ENCODE measurements at places on chromosomes 7 and 10.

DNA sequence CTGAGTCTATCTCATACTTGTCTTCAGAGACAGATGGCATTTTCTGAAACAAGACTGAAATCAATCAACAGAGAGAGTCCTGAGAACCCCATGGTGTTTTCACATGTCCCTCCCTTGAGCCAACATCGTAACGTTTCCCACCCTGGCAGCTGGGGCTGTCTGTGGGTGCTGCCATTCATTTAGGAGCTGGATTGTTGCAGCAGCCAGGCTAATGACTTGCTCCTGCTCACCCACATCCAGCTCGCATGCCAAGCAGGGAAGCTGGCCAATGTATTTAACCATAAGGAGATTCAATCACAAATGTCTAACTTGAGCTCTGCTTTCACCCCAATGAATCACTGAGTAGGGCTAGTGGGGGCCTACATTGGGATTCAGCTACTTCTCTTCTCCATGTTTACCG, 146.1 kb downstream of the ADRA2A start:
- no peak for DNase-seq

DNA sequence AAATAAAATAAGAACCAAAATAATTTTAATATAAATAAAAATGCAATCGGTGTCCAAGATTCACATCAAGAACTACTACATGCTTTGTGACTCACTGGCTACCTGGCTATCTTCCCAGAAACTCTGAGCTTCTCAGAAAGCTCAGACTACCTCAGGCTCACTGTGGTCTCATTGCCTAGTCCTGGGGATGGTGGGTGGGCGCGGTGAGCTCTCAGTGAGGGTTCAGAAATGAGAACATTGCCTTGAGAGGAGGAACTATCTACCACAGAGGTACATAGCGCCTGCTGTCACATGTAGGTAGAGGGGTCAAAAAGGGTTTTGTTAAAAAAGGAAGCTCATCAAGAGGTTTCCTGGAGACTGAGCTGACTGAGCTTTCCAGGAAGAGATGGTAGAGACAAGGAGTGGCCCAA, 108.0 kb downstream of the WDFY4 start:
- no peak for DNase-seq

DNA sequence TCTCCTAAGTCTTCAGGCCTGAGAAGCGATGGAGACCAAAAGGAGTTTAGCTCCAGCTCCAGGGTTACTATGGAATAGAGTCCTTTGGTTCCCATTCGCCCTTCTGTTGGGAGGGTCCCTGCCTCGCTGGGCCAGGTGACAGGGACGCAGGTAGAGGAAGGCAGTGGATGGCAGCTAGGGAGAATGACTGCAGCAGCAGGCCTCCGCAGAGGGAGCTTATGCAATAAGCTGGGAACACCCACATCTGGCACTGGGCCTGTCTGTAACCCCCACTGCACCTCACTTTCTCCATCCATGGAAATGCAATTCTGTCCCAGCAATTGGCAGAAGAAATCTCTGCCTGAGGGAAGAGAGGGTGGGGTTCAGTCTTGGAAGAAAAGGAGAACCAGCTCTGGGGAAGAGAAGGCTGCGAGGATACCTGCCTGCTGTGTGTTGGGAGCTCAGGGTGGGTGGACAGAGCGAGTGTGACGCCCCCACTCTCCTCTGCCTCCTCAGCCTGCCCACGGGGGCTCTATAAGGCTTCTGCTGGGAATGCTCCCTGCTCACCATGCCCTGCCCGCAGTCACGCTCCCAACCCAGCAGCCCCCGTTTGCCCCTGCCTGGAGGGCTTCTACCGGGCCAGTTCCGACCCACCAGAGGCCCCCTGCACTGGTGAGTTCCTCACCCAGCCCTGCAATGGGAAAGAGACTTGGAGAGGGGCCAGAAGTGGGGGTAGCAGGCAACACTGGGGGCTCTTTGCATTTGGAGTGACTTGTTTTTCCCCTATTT, 10.3 kb downstream of the EPHB6 start:
- no peak for DNase-seq

DNA sequence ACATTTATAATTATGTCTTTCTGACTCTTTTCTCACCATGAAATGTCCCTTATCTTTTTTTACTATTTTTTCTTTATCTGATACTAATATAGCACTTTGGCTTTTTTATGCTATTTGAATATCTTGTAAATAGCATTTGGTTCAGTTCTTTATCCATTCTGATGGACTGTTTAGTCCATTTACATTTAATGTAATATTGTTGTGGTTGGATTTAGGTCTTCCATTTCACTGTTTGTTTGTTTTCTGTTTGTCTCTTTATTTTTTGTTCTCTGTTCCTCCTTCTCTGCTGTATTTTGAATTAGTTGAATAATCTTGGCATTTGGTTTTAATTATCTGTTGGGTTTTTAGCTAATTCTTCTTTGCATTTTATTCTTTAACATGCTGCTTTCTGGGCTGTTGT, 89.8 kb downstream of the ANKIB1 start:
- DNase-seq = no peak

- no peak for DNase-seq
Measured at GRCh38 chr7:121940918-121941317, 68.0 kb downstream of the PTPRZ1 start.

GRCh38 chr10:100911472-100911871, 1.3 kb upstream of the SLF2 start:
- DNase-seq = no peak

- DNase-seq = peak; percentile 66
Measured at GRCh38 chr10:34498821-34499220, 316.3 kb downstream of the PARD3 start.

- DNase-seq = no peak
Measured at GRCh38 chr7:78159545-78159944, 361.0 kb downstream of the PHTF2 start.

GRCh38 chr7:107560898-107561516, 2.7 kb downstream of the COG5 start:
- no peak for DNase-seq

DNA sequence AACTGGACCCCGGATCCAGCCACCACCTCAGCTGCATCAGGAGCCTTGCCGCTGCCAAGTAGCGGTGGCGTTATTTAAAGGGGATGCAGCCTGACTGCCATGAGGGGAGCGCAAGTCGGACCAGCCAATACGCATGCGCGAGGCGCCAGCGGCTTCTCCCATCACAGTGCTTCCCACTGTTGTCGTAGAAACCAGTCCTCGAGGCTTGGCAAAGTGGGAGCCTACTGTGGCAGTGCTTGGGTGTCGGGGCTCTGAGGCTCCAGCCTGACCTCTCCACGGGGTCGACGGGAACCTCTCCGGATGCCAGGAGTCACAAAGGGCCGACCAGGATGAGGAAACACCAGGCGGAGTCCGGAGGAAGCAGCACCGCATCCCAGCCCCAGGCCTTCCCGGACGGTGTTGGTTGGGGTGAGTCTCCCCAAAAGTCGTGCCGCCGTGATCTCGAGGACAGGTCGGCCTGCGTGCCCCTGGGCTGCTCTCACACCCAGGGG, 369.6 kb downstream of the ZNF716 start:
- DNase-seq = no peak

- no peak for DNase-seq
Measured at GRCh38 chr7:2610898-2611297, 20.9 kb upstream of the TTYH3 start.

GRCh38 chr7:157898802-157899505, 562.1 kb downstream of the DNAJB6 start:
- no peak for DNase-seq

DNA sequence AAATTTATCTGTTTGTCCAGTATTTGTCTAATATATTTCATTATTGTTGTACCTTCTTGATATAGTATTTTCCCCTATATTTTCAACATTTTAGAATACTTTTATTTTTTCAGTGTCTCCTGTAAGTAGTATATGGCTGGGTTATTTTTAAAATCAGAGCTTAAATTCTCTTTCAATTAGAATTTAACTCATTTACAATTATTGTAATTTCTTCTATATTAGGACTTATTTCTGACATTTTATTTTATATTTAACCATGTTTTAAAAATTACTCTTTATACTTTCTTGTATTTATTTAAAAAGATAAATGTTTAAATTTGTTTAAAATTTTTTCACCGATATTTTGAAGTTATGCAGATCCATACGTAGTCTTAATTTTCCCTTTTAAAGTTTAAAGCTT, 220.0 kb upstream of the NPVF start:
- DNase-seq = no peak

DNA sequence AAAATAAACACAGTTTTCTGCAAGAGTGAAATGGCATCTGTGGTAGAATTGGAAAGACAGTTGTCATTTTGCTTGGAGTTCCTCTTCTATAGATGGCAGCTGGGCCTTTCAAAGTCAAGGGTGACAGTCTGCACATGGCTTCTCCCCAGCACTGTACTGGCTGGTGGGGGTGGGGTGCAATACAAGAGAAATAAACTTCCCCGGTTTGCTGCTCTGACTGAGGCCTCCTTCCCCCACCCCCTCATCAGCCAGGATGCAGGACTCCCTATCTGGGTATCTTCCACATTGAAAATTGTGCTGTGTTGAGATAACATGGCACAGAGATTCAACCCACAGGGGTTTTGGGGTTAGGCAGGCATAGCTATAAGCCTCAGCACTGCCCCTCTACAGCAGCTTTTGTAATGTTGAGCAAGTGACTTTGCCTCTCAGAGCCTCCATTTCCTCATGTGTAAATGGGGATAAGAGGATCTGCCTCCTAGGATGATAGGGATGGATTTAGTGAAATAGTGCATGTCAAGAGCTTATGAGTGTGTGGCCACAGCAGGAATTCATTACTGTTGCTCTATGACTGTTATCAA, 85.8 kb upstream of the WDR11 start:
- DNase-seq = no peak

GRCh38 chr7:105690325-105690945, 109.1 kb upstream of the EFCAB10 start:
- DNase-seq = no peak

GRCh38 chr7:120334475-120334874, 61.5 kb downstream of the KCND2 start:
- no peak for DNase-seq

- no peak for DNase-seq
Measured at GRCh38 chr7:150715738-150716137, 675 bp upstream of the GIMAP1 start.

- no peak for DNase-seq
Measured at GRCh38 chr7:31890766-31891165, 179.4 kb downstream of the PDE1C start.

- no peak for DNase-seq
Measured at GRCh38 chr10:3976171-3976570, 191.2 kb upstream of the KLF6 start.

- no peak for DNase-seq
Measured at GRCh38 chr10:12349629-12350166, 351 bp downstream of the CAMK1D start.

DNA sequence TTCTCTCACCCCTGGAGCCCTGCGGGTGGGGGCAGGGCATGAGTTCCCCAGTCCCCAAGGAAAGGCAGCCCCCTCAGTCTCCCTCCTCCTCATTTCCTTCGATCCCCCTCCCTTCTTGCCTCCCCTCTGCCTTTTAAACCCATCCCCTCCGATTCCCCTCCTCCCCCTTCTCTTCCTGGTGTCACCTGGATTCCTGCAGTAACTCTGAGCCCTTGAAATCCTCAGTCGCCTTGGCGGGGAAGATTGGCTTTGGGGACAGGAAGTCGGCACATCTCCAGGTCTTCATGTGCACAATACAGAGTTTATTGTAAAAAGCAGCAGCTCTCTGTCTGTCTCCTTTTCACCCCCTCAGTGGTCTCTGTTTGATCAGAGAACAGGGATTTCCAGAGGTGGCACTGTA, 1.3 kb upstream of the MUC12 start:
- no peak for DNase-seq

DNA sequence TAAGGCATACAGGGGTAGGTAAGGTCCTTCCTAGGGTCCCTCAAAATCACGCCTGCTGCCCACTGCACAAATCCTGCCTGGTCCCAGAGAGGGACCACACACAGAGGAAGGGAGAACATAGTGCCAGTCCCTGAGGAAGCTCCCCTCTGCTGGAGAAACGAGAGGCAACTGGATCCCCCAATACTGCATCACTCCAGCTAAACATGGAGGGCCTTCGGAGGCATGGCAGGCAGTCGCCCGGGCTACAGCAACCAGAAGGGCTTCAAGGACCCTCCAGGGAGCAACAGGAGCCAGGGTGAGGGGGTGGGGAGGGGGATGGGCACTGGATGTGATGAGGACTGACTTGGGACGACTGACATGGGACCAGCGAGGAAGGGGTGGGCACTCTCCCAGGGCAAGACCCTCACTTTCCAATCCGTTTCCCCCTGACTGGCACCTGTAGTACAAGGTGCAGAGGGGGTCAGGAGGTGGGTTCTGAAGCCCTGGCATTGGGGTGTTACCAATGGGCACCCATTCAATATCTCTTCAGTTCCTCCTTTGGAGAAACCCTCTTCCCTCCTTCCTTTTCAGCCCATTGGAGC, 21.7 kb downstream of the DDIT4 start:
- DNase-seq = no peak

DNA sequence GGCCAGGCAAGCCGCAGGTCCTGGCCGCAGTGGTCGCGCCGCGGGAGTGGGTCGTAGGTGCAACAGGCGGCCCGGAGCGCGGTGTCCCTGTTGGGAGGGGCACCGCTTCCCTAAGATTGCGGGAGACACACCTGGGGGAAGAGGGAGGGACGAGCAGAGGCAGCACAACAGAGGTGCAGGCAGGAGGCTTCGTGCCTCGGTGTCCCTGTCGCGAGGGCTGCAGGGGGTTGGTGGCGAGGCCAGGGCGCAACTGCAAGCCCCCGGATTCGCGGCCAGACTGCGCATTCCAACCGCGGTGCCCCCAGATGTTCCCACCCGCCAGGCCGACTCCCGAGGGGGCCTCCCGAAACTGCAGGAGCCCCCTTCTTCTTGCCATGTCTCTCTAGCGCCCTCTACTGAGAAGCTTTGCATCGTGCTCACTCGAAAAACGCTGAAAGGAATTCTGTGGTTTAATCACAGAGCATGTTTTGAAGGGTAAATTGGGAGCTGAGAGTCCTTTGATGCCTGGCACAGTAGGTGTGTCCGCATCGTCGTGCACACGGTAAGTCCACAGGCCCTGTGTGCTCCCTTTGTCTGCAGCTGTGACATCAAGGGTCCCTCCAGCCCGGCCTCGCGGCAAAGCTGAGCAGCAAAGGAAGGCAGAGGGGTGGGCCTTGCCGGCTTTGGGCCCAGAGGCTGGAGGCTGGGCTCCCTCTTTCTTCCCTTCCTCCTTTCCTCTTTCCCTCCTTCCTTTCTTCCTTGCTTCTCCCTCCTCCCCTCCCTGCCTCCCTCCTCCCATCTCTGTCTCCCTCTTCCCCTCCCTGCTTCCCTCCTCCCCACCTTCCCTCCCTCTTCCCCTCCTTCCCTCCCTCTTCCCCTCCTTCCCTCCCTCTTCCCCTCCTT, 6.2 kb upstream of the MBL2 start:
- peak; percentile 71 for DNase-seq

- no peak for DNase-seq
Measured at GRCh38 chr10:4270116-4270515, 485.1 kb upstream of the KLF6 start.
